ENCODE measurements at places on chromosomes 6 and 20.

DNA sequence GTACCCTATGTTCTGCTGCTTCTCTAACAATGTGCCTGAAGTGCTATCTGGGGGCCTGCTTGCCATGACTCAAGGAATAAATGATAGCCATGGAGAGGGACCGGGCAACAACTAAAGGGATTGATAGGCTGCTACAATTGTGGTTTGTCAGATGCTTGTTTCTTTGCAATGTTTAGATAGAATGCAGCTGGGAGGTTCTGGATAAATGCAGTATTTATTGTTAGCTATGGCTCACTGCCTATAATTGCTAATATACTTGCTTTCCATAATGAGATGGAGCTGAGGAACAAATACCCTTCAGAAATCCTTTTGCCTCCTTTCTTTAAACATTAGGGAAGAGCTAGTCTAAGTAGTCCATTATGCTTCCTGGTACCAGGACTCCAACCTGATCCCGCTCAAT, 575.2 kb upstream of the SYNCRIP start:
- no peak for DNase-seq

DNA sequence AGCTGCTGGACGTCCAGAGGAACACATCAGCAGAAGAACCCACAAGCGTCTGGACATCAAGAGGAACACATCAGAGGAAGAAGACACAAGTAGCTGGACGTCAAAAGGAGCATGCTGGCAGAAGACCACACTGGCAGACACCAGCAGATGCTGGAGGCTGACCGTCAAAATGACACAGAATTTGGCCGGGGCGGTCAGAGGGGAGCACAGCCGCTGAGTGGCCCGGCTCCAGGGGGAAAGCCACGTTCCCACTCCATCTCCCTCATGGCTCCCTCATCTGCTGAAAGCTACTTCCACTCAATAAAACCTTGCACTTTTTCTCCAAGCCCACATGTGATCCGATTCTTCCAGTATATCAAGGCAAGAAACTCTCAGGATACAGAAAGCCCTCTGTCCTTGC, 283.6 kb downstream of the PTPRT start:
- DNase-seq: no peak

DNA sequence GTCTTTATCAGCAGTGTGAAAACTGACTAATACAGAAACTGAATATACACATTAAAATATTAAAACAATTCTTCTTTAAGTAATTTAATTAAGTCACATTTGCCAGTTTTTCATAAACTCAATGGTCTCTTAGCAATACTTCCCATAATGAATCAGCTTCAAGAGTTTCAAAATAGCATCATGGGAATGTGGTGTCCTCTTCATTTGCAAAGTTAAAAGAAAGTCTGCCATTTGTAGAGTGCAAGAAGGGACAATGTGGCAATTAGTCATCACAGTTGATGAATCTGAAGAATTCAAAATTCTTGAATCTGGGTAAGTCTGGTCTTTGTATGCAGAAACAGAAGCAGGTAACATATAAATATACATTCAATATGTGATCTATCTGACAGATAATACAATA, 38.7 kb downstream of the SYNE1 start:
- DNase-seq: no peak

- no peak for DNase-seq
Measured at GRCh38 chr6:56002336-56002735, 126.9 kb upstream of the BMP5 start.

- DNase-seq: peak; percentile 49
Measured at GRCh38 chr6:21612067-21612745, 18.7 kb downstream of the SOX4 start.

GRCh38 chr20:57009355-57009754, 257.1 kb downstream of the BMP7 start:
- no peak for DNase-seq

DNA sequence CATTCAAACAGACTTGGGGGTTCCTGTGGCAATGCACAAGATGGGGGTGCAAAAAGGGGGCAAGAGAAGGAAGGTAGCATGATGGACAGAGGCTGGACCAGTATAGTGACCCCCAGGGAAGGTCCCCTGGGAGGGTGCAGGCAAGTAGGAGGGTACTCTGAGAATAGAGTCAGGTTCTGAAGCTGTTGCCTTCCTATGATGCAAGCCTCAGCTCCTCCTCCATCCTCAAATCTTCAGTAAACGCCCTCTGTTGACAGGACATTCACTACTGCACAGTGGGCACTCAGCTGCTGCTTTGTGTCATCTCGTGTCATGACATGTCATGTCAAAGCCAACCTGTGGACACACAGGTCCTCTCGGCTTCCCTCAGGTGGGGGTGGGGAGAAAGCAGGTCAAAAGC, 5.8 kb upstream of the SDCBP2 start:
- DNase-seq: no peak

GRCh38 chr20:39110819-39111136, 148.6 kb downstream of the DHX35 start:
- no peak for DNase-seq

GRCh38 chr20:52103335-52103912, 88.2 kb downstream of the ZFP64 start:
- DNase-seq: no peak

- no peak for DNase-seq
Measured at GRCh38 chr20:62354031-62354808, 12.9 kb downstream of the LAMA5 start.
